Stimulated activated CD4-positive, alpha-beta T cell treated with anti-CD3 and anti-CD28 coated beads, Interleukin-12 subunit alpha, Interleukin-12 subunit beta, amount 100 ng/mL, for 24 hours (primary cell): ENCODE measurements at places on chromosomes 16 and 17.

- no peak for DNase-seq
Measured at GRCh38 chr17:41522301-41523224, 3.9 kb upstream of the KRT15 start.

DNA sequence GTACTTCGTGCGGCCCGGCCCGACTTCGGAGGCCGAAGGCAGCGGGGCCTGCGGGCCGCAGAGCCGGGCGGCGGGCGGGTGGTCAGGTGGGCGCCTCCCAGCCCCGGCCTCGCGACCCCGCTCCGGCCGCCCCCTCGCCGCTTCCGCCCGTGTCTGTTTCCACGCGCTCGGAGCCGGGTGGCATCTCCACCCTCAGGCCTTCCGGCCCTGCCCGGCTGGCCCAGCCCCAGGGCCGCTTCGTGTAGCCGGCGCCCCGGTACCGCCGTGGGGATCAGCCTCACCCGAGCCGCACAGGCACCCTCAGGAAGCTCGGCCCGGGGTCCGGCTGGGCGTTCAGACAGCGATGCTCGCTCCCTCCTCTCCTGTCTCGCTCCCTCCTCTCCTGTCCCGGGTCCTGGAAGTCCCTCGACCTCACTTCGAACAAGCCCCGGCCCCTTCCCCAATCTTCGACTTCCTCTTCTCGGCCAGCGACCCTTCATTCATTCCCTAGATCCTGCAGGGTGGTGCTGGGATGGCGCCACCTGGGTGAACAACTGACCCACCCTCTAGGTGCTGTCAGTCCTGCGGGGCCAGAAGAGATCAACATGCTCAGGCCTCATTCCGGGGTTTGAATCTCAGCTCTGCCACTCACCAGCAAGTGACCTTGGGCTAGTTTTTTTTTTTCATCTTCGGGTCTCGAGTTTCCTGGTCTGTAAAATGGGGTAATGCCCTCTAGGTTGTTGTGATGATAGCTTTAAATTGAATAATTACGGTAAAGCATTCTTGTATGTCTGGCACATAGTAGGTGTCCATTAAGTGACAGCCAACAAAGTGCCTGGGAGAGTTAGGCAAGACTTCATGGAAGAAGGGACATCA, 610 bp downstream of the VPS4A start:
- DNase-seq: no peak

DNA sequence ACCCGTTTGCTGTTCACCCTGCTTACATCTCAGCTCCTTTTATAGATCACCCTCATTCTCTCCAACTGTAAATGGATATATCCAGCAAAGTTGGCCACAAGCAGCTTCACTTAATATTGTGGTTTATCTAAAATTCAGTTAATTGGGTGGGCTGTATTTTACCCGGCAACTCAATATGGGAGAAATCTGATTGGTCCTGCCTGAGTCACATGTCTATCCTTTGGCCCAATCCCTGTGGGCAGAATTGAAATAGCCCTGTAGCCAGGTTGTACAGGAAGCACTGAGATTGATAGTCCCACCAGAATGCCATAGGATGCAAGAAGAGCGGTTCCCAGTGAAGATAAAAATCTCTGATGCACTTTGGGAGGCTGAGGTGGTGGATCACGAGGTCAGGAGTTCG, 73.2 kb downstream of the AIPL1 start:
- DNase-seq: no peak

DNA sequence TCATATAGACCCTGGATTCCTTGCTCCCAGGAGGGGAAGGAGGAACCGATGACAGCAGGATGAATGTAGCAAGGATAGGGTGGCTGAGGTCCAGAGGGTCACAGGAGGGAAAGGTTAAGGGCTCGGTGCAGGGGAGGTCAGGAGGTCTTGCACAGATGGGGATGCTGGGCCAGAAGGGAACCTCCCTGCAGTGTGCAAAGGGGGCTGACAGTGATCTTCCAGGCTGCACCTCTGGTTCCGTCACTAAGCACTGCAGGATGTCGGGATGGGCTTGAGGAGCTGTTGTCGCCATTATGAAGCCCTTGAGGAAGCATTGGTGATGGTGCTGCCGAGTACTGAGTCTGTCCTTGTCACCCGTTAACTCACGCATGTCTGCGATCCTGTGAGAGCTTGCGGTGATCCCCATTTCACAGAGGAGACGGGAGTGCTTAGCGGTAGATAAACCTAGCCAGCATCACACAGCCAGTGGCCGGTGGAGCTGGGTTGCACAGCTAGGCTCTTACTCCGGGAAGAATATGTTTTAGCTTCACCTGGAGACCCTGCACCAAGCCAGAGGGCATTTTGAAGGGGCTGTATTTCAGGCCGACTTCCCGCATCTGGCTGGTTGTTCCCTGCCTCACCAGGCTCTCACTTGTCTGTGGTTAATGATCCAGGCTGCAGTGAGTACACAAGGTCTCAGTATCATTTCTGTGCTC, 120.4 kb downstream of the SNX29 start:
- no peak for DNase-seq

- no peak for DNase-seq
Measured at GRCh38 chr17:50835301-50836234, at the start of gene WFIKKN2. TSS of gene WFIKKN2 (plus strand) at chr17:50835586. CDS start at chr17:50835938, 352 bp downstream.

DNA sequence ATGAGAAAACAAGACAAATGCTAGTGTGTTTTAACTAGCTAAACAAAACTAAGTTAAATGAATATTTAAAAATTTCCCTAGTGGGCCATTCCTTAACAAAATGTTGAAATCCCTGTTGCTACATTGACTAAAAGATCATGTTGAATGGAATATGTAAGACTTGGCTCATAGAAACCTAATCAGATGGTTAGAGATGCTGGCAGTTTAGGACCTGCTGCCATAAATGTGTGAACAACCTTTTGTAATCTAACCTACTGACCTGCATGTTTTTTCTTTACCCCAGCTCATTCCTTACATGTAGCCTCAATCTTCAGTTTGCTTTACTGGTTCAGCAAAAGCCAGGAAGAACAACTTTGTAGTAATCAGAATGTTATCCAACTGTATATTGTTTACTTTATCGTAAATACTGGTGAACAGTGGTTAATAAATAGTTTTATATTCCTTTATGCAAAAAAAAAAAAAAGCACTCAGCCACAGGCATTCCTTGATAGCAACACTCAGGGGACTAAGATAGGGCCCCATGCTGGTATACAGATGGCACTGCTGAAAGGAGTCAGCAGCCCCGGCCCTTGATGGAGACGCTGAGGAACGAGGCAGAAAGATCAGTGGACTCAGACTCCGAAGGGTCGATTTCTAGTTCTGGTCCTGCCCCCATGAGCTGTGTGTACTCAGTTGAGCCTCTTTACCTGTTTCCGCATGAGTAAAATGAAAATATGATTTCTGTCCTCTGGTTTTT, 78.2 kb downstream of the MARF1 start:
- DNase-seq: no peak

DNA sequence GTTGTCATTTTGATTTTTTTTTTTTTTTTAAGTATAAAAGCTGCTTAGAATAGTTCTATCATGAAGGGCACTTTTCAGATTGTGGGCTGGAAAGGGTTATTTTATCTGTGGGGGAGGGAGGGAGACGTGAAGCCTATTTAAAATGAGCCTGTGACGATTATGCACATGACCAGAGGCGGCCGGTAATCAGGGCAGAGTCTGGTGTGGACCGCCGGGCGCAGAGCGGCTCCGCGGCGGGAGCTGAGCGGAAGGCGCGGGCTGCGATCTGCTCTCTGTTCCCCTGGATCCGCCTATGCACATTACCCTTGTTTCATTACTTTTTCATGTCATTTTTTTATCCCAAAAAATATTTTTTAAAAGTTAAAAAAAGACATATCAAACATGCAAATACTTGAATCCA, 23.5 kb downstream of the TMC6 start:
- DNase-seq: no peak

GRCh38 chr16:19583665-19584300, 28.3 kb downstream of the VPS35L start:
- no peak for DNase-seq

GRCh38 chr16:29649588-29650494, 13.2 kb upstream of the SPN start:
- DNase-seq: no peak

DNA sequence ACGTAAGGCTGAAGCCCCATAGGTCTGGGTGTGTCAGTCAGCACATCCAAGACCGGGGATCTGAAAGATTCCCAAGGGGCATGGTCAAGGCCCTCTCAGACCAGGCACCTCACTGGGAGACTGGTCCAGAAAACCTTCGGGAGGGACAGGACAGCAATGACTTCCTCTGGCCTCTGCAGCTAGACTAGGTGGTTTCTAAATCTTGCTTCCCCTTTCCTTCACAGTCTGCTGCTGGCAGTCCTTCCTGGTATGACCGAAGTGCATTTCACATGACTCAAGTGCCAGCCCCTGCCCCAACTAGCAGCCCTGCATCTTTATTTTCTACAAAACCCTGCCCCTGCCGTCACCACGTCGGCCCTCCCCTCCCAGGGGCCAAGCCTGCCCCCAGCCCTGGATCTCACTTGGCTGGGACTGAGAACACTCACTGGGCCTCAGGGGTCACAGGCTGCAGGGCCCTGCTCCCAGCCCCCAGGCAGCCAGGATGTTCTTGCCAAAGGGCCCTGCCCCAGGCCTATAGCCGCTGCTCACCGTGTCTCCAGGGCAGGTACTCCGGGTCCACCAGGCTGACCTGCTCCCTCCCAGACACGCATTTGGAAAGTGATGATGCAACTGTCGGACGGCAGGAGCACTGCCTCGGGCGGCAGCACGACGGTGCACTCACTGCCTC, 18.3 kb downstream of the POLR3K start:
- no peak for DNase-seq

DNA sequence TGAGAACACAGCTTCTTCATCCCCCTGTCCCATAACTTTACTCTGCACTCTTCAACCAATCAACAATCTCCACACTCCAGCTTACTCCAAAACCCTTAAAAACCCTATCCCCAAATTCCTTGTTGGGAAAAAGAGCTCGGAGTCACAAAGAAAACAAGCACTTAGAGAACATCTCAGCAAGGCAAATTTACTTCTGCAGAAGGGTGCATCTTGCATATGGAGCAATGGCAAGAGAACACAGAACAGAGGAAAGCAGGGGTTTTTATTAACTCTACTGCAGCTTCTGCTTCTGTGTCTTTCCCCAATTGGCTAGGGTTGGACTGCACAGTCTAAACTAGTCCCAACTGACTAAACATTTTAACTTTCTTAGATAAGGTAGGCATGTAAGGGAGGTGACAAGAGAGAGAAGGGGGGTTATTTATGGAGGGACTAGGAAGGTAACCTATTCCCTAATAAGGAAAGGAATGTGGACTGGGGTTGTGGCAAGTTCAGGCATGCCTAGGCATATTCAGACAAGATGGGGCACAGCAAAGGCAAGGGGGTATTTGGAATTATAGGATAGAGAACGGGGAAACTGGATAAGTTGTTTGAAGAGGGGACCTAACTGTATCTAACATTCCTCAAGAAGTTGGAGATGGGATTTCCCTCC, 125.5 kb downstream of the CACNG3 start:
- DNase-seq: no peak

GRCh38 chr16:78773291-78773702, 673.8 kb downstream of the WWOX start:
- no peak for DNase-seq

DNA sequence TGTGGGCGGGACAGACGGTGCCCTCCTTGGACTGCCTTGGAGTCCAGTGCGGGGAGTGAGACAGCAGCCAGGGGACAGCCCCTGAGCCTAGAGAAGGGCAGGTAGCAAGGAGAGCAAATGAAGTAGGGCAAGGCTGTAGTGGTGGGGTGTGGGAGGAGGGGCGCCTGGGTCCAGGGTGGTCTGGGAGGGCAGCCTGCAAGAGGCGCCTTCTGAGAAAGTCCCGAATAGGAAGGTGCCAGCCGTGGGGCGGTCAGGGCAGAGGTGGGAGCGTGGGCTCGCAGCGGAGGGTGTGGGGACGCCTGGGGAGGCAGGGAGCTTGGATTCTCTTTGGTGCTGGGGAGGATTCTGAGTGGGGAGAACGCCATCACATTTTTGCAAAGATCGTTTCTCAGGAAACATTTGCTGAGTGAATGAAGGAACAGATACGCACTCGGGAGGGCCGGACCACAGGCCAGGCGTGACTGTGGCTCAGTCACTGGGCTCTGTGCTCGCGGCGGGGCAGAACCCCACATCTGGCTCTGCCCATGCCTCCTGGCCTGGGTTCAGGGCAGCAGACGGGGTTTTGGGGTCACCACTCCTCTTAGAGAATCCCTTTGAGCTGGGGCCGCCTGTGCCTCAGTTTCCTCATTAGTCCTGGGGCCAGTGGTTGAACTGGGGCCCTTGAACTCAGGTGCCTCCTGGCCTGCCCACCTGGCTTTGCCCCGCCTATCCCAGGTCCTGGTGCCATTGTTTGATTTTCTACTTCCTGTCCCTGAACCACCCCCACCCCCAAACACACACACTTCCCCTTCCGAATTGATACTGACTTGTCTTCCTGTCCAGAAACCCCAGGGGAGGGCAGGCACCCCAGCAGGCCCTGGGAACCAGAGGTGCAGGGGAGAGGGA, 4.2 kb downstream of the SNN start:
- no peak for DNase-seq

DNA sequence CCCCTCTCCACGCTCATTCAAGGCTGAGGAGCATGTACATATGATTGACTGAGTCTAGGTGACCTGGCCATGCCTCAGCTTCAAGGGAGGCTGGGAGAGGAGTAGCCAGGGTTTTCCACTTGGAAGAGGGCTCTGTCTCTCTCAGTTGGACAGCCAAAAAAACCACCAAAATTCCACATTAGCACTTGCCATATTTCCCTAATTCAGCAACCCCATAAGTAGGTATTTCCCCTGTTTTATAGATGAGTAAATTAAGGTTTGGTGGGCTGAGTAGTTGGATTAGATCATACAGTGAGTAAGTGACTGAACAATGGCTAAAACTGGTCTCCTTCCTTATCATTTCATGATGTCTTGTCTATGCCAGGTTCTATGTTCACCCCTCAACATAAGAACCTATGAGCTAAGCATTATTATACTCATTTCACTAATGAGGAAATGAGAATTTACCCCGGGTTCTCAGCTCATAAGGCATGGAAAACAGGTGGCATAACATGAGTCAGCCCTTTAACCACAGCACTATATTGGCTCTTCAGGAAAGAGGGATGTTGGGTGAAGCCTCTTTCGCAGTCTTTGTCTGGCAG, 68.0 kb upstream of the GAS7 start:
- no peak for DNase-seq

GRCh38 chr17:56681561-56682266, 88.2 kb downstream of the NOG start:
- no peak for DNase-seq

- DNase-seq: no peak
Measured at GRCh38 chr16:50550866-50551641, 2.9 kb downstream of the NKD1 start.

DNA sequence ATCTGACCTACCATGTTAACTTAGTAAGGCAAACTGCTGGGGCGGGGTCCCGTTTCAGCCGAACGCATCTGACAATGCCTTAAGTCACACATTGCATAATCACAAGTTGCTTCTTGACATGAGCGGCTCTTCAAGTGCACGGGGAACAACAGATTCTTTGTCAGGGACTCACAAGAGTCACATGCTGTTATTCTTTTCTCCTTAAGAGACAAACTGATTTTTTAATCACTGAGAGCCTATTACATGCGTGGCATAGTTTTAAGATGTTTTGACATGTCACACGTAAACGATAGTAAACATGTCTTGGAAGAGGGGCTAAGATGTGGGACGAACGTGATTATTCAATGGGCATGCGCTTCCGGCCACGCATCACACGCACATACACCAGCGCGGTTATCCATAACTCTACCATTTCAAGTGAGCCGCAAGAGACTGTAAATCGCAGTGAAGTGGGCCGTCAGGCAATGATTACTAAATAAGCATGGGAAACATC, 63.4 kb downstream of the ADCY9 start:
- no peak for DNase-seq
